ENCODE measurements at places on chromosomes 6 and 20.

DNA sequence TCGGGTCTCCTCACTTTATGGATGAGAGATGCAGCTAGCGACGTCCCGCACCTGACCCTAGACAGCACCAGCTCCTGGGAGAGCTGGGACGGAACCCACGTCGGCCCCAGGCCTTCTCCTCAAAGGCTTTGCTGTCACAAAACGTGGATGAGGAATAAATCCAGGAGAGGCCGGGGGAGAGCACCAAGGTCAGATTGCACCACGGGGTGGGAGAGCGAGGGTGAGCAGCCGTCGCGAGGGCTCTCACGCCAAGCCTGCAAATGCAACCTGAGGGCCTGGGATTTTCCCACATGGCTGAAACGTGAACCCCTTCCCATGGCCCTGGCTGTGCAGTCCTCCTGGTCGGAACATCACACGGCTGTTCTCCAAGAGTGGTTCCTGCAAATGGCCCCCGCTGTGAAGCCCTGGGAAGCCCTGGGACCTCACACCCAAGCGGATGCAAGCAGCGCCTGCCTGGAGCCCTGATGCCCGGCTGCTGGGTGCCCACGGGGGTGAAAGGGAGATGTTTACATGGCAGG lies 45.3 kb downstream of the DLL1 start:
- DNase-seq, result no peak

- no peak for DNase-seq
These were observed 38.3 kb upstream of the DUSP22 start for GRCh38 chr6:254016-254415.

DNA sequence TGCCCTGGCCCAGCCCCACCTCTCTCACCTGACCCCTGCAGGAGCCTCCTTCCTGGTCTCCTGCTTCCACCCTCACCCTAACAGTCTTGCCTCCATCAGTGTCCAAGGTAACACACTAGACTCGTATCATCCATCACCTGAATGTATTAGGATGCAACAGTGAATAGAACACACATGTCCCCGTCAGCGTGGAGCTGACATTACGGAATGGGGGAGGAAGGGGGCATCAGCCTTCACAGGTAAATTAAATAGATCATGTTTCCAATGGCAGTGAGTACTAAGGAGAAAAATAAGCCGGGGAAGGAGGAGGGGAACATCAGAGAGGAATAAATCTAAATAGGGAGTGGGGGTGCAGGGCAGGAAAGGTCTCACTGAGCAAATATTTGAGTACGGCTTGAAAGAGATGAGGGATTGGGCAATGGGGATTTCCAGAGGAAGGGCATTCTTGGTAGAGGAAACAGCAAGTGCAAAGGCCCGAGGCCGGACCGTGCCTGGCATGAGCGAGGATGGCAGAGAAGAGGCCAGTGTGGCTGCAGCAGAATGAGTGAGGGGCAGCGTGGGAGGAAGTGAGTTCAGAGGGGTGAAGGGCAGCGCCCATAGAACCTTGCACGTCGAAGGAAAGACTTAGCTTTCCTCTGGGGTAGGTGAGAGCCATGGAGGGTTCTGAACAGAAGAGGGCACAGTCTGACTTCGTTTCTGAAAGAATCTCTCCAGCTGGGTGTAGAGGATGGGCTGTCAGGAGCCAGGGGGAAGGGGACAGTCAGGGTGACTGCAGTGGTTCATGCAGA lies 110.1 kb upstream of the PTPN1 start:
- DNase-seq, result no peak

- DNase-seq, result no peak
These were observed 23.1 kb upstream of the PHIP start for GRCh38 chr6:79101164-79101563.

GRCh38 chr6:36597775-36598174 lies 3.6 kb downstream of the SRSF3 start:
- no peak for DNase-seq

DNA sequence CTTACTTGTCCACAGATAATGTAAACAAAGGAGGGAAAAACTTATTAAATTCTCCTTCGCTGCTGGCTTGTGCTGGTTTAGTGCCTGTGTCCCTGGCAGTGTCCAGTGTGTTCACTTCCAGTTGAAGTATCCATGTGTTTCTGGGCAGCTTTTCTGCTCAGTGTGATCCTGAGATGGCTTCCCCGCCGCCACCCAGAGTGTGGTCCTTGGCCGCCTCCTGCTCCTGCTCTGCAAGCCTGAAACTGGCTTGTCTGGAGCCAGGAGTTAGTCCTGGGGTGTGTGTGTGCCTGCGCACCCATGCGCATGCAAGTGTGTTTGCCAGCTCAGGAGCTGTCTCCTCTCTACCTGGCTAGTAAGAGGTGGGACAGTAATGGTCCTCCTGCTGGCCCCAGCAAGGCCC lies 7.2 kb downstream of the BTBD3 start:
- no peak for DNase-seq

DNA sequence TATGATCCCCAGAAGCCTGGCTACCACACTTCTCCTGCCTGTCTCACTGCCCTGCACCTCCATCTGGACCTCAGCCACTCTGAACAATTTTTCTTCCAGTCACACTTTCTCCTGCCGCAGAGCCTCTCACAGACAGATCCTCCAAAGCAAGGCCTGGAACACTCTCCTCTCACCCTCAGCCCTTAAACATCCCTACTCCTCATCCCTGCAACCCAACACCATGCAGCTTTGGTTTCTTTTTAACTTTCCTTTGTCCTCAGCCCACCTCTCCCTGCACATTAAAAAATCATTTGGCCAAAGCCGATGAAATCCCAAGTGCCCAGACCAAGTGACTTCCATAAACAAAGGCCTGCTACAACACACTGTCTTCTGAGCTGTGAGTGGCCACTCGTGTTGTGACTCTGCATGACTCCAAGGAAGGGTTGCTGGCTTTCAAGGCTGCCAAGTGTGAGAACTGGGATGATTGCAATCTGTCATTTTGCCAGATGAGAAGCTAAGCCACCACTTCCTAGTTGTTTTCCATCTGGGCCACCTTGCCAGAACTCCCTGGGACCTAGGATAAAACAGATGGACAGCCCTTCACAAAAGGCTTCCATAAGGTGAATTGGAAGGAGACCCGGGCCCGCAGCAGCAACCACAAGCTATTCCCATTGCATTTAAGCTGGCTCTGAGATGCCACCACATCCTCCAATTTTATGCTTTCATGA lies 144.4 kb upstream of the SSTR4 start:
- DNase-seq, result no peak

All from cardiac septum (tissue), 1 donor.